ENCODE measurements at places on chromosomes 11 and 22. TPM values are rescaled to one million over a fixed set of nuclear protein-coding genes. Genes with fewer than 3 reads are reported as not detected.

DNA sequence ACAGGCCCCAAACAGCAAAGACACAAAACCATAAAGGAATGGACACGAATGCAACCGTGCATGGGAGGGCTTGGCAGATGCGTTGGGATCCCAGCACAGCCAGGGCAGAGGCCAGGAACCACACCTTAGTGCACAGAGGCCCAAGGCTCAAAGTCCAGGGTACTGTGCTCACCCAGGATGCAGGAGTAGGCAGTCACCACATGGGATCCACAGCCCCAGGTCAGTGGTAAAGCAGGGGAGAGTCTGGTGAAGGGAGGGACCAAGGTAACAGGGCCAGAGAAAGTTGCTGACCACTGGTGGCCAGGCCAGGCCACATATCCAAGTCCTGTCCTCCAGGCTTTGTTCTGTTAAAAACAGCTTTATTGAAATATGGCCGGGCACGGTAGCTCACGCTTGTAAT, 6.5 kb upstream of the CERK start:
- no peak for DNase-seq

- DNase-seq = no peak
Observed at GRCh38 chr11:120056301-120057027, 81.4 kb downstream of the TRIM29 start.

- no peak for DNase-seq
Observed at GRCh38 chr11:59193587-59194130, 19.1 kb downstream of the MPEG1 start.

The APOL1 gene
- 31.2 TPM for total RNA-seq

DNA sequence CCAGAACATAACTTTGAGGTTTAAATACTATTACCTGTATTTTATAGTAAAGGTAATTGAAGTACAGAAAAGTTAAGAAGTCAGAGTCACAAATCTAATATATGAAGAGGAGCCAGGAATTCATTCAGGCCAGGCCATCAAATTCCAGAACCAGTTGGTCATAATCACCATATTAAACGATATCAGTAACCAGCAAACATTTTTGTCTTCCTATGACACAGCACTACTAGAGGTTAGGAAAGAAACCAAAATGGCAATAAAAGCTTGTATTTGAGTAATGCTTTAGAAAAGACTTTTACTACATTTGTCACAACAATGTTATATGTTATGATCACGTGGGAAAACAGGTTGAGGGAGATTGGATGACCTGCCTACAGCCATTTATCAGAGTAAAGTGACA, 62.2 kb downstream of the DKK3 start:
- DNase-seq = no peak

The OR52R1 gene
- total RNA-seq = not detected

The DEAF1 gene
- total RNA-seq = 41.3 TPM

The HBB gene
- not detected for total RNA-seq

DNA sequence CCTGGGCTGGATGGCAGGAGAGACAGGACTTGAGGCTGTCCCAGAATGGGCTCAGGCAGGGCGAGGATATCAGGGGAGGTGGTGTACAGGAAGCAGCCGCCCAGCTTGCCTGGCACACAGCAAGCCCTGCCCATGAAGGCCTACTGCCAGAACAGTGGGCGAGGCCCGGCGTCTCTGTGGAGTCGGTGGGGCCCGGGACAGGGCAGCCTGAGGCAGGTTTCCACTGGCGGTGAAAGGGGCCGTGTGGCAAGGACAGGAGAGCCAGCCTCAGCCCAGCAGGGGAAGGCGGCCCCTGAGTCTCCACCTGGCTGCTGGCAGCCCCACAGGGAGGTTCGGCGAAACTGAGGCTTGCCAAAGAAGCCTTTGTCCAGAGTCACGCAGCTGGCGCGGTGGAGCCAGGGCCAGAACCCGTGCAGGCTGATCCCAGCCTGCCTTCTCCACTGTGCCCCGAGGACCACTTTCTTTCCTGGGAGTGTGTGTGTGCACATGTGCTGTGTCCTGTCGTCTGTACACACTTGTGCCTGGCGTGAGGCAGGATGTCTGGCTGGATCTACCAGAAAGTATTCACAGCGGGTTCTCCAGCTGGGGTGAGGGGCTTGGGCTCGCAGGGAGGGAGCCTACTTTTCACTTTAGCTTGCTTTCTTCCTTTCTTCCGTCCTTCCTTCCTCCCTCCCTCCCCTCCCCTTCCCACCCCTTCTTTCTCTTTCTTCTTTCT, 1.2 kb downstream of the TSPO start:
- DNase-seq = peak; percentile 77

DNA sequence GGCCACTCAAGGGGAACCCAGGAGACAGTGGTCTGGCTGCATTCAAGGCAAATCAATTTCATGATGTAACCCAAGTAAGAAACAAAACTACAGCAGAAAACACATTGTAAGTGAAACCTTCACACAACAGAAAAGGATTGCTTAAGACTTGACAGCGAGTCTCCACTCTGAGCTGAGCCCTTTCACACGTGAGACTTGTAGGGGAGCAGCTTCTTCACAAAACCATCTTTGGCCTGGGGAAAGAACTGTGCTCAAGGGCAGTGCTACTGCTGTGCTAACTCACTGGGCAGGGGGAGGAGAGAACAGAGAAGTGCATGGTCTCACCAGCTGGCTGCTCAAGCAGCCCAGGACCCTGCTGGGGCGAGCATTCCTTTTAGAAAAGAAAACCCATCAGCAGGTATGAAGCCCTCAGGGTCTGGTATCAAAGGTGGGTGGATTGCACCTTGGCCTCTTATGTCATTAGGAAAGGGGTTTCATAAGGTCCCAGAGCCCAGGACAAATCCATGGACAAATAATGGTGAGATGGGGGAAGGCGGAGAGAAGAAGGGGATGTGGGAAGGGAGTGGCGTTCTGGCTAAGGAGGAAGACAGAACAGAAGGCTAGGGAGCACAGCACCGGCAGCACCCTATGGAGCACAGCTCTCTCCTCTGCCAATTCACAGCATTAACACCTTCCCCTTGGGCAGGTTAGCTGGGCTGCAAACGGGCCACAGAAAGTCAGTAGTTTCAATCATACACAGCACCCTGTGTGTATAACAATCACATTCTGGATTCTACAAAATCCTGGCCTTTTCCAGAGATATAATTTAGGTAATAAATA, 20.6 kb upstream of the RAPSN start:
- no peak for DNase-seq

- no peak for DNase-seq
Observed at GRCh38 chr22:37256075-37256726, 12.1 kb upstream of the RAC2 start.

DNA sequence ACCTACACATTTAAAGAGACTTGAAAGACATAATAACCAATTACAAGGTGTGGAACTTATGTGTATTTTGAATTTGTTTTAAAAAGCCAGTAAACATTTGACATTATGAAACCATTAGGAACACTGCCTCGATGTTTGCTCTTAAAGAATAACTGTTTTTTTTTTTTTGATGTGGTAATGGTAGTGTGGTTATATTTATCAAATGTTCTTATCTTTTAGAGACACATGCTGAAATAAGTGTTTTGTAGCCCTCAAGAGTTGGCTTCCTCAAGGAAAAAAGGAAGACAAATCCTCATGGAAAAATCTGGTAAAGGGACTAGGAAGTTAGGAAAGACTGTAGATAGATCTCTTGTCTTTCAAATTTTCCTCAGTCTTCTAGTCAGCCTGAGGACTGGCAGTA, 2.2 kb upstream of the ABTB2 start:
- no peak for DNase-seq

- no peak for DNase-seq
Observed at GRCh38 chr22:23106906-23107367, 34.9 kb downstream of the RSPH14 start.

DNA sequence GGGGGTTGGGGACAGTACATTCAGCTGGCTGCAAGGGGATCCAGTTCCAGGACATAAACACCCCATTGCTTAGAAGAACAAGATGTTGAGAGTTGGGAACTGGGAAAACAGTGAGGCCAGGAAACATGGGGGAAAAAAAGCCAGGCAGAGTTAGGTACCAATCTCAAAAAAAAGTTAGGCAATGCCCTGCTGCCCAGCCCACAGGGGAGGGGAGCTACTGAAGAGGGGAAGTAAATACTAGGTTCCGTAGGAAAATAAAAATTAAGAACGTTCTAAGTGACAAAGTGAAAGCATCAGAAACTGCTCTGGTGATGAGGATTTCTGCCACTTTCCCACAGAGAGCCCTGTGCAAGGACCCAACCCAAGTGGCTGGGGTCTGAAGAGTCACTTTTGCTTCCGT, 12.0 kb downstream of the SPTBN2 start:
- no peak for DNase-seq

DNA sequence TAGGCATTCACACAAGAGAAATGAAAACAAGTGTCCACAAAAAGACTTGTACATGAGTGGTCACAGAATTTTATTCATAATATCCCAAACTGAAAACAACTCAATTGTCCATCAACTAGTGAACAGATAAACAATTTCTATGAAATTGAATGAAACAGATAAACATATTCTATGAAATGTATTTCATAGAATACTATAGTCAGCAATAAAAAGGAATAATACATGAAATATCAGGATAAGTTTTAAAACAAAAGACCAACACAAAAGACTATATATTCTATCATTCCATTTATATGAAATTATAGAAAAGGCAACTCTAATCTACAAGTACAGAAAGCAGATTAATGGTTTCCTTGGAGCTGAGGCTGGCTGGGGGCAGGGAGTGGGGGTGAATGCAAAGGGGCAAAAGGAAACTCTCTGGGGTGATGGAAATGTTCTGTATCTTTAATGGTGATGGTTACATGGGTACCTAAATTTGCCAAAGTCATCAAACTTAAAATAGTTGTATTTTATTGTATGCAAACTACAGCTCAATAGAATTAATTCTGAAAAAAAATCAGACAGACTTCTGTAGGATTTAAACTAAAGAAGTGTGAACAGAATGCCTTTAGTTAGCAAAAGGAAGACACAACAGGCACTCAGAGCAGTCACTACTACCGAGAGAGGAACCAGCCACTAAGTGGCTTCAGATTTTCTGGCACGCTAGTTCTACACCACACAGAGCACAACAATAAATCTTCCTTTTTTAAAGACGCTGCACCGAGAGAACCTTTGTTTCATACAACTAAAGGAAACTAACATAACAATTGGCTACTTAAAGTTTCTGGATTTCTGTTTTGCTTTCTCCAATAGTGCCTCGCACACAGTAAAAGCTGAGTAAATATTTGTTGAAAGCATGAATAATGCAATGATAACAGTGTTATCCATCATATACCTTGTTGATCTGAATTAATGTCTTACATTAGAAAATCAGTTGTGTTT, 15.4 kb downstream of the CCDC34 start:
- no peak for DNase-seq

DNA sequence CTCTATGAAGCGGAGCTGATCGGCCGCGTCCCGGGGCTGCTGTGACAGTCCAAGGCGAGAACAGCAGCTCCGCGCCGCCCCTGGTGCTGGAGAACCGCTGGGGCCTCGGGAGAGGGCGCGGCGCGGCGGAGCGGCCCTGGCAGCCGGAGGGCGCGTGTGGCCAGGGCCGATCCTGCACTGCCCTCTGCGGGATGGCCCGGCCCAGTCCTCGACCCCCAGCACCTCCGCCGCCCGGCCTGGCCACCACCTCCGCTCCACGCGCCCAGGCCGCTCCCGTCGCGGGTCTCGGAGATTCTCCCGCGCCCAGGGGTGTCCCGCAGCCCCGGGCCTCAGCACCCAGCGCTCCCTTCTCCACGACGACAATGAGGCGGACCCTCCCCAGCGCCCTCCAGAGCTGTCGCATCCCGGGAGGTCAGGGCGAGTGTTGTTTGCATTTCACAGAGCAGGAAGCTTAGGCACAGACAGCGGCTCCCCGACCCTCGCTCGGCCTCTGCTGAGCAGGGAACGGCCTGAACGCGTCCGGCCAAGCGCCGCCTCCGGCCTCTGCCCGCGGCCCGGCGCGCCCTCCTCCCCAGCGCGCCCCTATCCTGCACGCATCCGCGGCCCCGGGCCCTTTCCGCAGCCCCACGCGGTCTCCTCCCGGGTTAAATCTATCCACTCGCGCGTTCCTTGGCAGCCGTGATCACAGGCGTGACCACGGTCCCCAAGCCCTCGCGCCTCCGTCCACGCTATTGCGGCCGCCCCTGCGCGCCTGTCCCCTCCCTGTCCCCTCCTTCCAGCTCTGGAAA, 109.7 kb downstream of the WNT7B start:
- no peak for DNase-seq

- no peak for DNase-seq
Observed at GRCh38 chr11:65298655-65299179, 15.9 kb upstream of the CDC42EP2 start.

The WNT7B gene
- total RNA-seq = not detected

The TREH gene
- total RNA-seq = not detected

The FREY1 gene
- total RNA-seq = 4.5 TPM

- no peak for DNase-seq
Observed at GRCh38 chr11:114705280-114706024, 27.1 kb downstream of the NXPE2 start.

DNA sequence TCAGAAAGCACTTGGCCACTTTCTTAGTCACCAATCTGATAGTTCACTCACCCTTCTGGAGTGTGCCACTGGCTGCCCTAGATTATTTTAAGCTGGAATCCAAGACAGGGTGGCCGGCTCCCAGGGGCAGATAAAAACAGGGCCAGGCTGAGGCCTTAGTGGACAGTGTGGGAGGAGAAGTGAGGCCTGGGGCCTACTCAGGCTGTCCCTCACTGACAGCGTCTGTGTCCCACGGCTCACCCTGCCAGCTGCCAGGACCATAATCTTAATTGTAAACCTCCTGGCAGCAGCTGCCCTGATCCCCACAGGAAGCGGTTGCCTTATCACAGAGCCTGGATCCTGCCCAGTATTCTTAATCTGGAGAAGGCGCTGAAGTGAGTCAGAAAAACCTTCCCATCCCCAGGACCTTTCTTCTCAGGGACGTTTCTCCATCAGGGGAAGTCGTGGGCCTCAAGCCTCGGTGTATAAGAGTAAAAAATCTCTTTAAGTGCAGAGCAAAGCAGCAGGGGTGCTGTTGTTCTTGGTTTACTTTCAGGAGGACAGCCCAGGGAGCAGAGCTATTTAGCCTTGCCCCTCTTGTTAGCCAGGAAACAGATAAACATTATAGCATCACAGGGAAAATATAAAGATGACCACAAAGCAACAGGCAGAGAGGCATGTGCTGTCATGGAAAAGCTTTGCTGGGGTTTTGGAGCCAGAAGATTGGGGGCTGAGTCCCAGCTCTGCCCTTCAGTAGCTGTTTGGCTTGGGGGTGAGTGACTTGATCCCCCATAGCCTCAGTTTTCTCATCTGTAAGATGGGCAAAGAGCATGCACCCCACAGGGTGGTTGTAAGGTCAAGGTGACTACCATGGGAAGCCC, 39.6 kb downstream of the TSPAN18 start:
- DNase-seq = no peak

DNA sequence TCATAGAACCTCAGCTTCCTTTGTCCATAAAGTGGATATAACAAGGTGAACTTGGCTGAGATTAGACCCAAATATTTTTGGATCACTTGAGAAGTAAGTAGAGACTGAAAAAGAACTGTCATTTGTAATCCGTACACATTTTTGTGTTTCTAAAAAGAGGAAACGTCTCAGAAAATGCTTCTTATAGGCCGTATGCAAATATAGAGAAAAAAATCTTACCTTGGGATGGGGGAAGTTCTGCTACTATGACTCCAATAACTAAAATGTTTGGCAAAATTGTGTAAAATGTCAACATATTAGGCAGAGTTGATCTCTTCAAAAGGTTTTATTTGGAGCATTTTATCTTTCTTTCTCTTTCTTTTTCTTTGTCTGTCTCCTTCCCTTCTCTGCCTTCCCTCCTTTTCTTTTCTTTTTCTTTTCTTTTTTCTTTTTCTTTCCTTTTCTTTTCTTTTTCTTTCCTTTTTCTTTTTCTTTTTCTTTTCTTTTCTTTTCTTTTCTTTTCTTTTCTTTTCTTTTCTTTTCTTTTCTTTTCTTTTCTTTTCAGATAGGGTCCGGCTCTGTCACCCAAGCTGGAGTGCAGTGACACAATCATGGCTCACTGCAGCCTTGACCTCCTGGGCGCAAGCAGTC, 48.2 kb downstream of the ADM start:
- DNase-seq = no peak

GRCh38 chr11:4125141-4125540, 30.5 kb downstream of the RRM1 start:
- no peak for DNase-seq
